Central memory CD4-positive, alpha-beta T cell (primary cell): ENCODE measurements at places on chromosomes 5 and 9.

DNA sequence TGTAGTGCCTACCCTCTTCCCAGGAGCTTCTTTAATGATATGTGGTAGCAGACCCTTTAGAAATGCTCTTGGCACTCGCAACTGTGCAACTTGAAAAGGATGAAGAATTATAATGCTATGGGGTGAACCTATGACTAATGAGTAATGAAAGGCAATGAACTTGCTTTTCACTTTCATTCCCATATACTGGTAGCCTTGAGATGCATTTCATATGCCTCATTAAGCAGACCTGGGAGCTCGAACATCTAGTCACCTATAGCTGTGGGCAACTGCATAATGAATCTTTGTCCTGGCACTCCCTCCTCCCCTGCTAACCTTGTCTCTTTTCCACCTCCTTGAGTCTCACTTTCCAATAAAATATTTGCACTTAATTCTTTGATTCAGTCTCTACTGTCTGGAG, 605.9 kb upstream of the DAB2 start:
- DNase-seq: no peak

DNA sequence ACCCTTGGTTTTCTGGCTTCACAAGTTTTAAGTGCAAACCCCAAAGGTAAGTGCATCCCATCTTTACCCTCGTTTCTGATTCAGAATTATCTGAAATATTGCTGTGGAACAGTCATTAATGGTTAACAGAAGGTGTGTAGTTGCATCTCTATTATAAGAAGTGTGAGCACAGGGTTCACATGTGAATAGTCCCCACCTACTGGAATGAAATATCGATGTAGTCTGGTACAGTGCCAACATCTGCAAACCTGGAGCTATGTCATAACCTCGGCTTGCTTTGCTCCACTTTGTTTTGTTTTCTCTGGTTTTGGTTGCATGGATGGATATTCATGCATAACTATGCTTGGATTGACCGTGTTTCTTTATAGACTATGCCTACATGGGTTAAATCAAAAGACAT, 12.6 kb downstream of the HTR4 start:
- DNase-seq: no peak

DNA sequence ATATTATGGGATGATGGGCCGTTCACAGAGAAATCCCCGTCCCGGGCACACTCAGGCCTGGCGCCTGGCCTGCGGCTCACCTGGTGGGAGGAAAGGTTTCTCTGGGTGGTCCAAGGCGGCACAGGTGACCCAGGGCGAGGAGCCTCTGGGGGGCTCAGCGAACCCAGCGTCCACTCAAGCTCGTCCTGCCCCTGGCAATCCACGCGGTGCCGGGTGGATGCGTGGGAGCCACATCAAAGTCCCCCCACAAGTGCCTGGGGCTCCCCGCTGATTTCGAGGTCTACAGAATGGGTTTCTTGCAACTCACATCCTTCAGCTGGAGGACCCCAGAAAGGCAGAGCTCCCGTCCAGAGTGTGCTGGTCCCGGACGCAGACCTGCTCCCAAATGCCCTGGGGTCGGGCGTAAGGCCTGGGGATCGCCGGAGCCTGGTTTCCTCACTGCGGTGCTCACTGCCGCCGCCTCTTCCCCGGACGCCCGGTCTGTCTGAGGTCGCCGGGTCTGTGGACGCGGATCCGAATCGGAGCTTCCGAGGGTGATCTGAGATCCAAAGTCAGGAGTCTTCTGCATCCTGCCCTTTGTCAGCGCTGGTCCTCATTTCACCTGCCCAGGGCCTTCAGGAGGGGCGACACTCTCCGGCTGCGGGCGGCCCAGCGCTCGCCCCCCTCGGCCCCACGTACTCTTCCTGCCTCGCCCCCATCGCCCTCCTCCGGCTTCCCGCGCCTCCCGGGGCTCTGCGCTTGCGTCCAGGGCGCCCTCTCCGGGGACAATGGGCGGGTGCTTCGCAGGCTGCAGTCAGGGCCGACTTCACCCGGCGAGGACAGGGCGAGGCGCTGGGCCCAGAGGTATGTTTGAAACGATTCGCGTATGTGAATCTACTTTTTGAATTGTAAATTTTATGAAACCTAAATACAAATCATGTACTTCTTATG, 20.0 kb upstream of the RUFY1 start:
- peak; percentile 20 for DNase-seq

DNA sequence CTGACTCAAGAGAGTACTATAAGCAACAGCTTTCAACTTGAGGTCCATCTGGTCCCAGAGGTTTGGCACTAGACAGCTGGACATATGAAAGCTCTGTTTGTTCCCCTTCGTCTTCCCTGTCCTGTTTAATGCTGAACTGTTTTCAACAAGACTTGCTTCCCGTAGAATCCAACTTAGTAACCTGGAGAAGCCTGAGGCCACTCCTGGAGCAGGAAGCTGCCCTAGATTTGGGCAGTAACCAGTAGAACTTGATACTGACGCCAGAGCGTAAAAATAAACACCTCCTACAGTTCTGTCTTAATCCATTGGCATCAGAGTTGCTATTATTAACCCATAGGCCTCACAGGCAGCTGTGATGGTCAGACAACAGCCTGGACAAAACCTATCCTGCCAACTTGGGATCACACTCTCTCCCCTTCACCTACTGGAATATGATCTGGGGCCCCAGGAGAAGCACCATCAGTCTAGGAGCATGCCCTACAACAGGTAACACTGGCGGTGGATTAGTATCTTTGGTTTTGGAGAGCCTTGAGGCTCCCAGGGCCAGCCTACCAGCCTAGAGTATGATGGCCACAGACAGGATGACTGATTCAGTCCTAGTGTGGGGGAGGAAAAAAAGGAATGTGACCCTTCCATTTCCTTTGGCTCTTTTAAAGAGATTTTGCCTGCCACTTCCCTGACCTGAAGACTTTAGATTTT, 29.2 kb downstream of the RUSC2 start:
- no peak for DNase-seq

DNA sequence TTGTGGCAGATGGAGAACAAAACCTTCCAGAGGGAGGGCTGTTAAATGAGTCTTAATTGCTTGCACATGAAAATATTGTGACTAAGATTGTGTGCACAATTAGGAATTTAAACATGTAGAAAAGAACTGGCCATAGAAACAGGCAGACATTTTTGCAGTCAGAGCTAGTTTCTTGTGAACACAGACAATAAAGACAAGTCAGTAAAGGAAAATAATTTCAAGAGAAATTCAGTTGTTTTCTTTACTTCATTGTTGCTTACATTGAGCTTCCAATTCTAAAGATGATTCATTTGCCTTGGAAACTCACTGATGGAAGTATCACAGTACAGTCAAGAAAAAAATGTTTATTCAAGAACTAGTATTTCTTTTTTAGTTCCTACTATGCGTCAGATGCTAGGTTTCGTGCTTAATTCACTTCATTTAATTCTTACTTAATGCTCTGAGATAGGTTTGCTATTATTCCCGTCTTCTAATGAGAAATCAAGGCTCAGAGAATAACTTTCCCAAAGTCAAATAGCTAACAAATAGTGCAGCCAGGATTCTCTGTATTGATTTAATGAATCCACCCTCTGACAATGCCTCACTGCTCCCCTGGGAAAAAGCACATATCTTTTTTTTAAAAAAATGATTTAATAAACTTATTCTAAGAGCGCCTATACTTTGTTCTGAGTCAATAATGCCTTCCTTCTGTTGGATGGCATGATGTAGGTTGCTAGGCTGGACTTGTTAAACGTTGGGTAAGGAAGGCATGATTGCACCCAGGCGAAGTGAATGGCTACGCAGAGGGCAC, 581.4 kb downstream of the RAB3C start:
- DNase-seq: no peak

DNA sequence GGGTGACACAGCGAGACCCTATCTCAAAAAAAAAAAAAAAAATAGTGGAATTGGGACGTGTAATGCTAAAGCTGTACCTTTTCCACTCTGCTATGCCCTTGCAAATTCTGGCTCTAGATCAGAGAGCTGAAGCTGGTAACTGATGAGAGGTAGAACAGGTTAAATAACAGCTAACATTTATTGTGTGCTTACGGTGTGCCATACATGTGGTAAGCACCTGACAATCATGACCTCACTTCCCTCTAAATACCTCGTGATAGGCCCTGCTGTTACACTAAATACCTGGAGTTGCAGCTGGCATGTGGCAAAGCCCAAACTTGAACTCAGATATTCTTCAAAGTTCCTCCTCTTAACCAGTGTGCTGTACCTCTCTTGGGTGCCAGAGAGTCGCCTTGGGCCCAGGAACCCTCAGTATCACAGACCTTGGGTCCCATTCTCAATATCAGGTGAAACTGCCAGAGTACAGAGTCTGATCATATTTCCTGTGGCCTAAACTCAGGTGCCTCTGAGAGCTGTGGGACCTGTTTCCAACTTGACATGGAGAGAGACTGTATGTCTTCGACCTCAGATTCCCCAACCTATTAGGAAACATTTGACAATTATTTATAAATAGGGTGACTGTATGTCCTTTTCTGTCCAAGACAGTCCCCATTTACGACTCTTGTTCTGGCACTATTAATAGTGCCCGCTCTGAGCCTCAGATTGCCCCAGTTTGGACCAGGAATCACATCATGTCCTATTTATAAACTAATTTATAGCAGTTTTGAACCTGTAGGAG, 4.8 kb downstream of the ARL10 start:
- no peak for DNase-seq

GRCh38 chr5:94908889-94909480, 290.5 kb downstream of the SLF1 start:
- no peak for DNase-seq

GRCh38 chr5:8981496-8981895, 564.4 kb downstream of the SEMA5A start:
- no peak for DNase-seq

- no peak for DNase-seq
These were observed 73.2 kb upstream of the STXBP1 start for GRCh38 chr9:127538849-127539258.

DNA sequence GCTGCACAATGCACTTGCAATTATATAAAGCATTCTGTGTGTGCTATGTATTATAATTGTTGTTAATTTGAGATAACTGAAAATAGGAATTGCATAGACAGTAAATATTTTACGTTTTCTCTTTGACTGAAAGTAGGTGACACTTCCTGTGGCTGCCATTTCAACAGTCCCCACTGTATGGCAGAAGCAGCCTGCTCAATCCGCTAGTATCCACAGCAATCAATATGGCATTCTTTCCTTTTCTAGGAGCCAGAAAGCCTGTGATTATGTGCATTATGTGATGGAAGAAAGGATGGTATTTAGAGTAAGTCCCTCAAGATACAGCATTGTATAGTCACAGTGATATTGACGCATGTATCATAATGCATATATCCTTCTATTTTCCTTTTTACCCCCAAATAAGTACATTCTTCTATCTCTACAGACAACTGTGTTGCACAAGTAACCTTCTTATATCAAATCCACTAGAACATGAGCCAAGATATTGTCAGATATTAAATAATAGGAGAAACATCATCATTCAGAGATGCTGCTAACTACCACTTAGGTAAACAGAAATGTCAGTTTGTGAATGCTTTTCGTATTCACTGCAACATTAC, 59.7 kb downstream of the CARTPT start:
- no peak for DNase-seq

GRCh38 chr9:73230251-73230650, 78.6 kb downstream of the ANXA1 start:
- DNase-seq: no peak

- no peak for DNase-seq
These were observed 90.3 kb upstream of the OTULINL start for GRCh38 chr5:14491015-14491915.

DNA sequence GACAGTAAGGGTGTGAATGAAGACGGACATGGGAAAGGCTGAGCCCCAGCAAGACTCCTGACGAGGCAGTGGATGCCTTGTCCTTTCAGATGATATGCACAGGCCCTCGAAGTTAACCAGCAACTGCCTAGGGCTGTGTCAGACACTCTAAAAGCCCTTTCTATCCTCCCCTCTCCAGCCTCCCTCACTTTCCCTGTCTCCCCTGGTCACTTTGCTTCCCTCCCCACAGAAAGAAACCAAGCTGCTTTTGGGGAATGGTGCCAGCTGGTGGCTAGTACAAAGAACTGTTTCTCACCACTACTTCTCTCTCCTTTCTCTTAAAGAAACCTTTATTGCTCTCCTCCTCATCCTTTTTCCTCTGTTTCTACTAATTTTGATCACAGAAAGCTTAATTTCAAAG, 21.4 kb downstream of the LHFPL2 start:
- no peak for DNase-seq

- no peak for DNase-seq
These were observed 83.0 kb downstream of the RGS3 start for GRCh38 chr9:113546566-113546965.

- no peak for DNase-seq
These were observed 88.9 kb upstream of the MRPS30 start for GRCh38 chr5:44719856-44720255.

DNA sequence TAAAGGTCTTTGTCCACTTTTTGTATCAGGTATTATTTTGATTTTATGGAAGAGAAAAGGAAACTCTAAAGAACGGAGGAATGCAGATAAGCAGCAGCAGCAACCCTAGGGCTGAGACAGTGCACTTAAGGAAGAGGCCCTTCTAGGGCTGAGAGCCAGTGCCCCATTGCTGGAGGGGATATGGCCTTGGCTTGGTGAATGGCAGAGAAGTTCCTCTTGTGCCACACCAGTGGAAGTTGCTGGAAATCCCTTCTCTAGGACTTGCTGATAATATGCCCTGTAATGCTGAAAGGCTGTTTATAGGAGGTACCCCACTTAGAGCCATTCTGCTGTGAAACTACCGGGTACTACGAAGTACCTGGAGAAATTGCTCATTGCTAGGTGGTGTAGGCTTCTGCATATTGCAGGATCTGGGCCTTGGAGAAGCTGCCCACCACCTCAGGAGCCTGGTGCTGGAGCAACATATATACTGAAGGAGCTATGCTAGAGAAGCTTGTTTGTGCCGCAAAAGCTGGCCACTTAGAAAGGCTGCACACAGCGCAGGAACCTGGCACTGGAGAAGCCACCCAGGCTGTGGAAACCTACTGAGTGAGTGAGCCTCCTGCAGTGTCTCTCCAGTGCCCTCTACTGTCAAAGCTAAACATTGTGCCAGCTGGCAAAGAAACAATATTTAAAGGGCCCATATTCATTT, 9.6 kb upstream of the UBTD2 start:
- DNase-seq: peak; percentile 60

DNA sequence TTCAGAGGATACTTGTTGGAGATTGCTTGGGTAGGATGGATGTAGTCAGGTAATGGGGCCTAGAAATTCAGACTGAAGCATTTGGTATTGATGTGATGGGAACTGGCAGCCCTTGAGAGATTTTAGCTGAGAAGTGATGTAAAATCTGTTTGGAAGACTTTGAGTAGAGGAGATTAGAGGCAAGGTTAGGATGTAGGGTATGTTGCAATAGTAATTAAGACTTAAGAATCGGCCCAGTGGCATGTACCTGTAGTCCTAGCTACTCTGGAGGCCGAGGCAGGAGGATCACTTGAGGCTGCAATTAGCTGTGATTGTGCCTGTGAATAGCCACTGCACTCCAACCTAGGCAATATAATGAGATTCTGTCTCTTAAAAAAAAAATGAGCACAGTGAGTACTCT, 6.7 kb downstream of the NSD1 start:
- no peak for DNase-seq
